ENCODE measurements at places on chromosomes 13 and 19.

DNA sequence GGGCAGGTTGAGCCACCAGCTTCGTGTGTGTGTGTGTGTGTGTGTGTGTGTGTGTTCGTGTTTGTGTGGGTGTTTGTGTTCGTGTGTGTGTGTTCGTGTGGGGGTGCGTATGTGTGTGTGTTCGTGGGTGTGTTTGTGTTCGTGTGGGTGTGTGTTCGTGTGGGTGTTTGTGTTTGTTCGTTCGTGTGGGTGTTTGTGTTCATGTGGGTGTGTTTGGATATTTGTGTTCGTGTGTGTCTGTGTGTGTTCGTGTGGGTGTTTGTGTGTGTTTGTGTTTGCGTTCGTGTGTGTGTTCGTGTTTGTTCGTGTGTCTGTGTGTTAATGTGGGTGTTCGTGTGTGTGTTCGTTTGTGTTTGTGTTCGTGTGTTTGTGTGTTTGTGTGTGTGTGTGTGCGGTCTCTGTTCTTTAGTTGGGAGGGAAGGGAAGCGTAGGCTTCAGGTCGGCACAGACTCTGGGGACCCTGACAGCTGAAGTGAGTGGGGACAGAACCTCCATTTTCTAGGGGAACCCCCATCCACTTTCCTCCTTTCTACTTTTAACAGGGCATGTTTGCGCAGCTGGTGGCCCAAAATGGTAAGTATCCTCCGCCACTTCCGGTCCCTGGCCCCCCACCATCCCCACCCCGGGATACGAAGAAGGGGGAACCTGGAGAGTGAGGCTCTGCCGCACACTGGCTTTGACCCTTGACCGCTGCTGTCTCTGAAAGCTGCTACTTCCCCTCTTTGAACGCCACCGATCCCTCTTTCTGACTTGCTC, 1.6 kb downstream of the TNFSF9 start:
- H3K36me3 ChIP-seq, result peaks cover 13% of the 10 kb centered on the region
- DNase-seq, result peak; percentile 59
- peaks cover 27% of the 10 kb centered on the region for H3K4me1 ChIP-seq
- H3K27me3 ChIP-seq, result no peaks in the 10 kb centered on the region
- H3K27ac ChIP-seq, result no peak overlapping the region

DNA sequence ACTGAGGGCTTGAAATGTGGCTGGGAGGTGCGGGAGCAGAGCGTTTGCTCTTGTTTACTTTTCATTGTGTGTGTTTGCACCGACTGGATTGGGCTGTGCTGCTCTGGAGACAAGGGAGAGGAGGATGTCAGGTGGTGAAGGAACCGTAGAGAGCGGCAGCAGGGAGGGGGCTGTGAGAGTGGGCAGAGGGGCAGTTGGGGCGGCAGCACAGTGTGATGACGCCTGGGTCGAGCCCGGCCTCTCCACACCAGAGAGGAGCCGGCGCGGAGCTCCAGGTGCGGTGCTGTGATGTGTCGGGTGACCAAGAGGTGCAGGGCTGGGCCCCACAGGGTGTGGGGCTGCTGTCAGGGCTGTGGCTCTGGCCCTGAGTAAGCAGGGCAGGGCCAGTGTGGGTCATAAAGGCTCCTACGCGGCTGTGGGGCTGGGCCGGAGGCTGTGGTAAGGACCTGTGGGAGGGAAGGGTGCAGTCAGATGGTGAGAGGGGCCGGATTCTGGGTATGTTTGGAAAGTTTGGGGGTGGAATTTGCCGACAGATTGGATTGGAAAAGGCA, 10.5 kb downstream of the NAXD start:
- peaks cover 4% of the 10 kb centered on the region for H3K4me1 ChIP-seq
- H3K4me3 ChIP-seq, result no peak overlapping the region
- H3K27me3 ChIP-seq, result no peaks in the 10 kb centered on the region
- DNase-seq, result no peak
- no peak overlapping the region for H3K27ac ChIP-seq

- no peaks in the 10 kb centered on the region for H3K27me3 ChIP-seq
- H3K4me3 ChIP-seq, result no peak overlapping the region
- DNase-seq, result no peak
- H3K27ac ChIP-seq, result no peak overlapping the region
- peaks cover 100% of the 10 kb centered on the region for H3K36me3 ChIP-seq
Measured at GRCh38 chr19:19348266-19348665, 27.6 kb downstream of the MAU2 start.

- DNase-seq, result no peak
- H3K4me3 ChIP-seq, result no peak overlapping the region
- H3K4me1 ChIP-seq, result no peaks in the 10 kb centered on the region
- no peaks in the 10 kb centered on the region for H3K27me3 ChIP-seq
Measured at GRCh38 chr19:58217607-58218391, 10.9 kb upstream of the ZNF544 start.

- no peak overlapping the region for H3K27ac ChIP-seq
- H3K4me1 ChIP-seq, result no peaks in the 10 kb centered on the region
- no peaks in the 10 kb centered on the region for H3K36me3 ChIP-seq
- H3K4me3 ChIP-seq, result no peak overlapping the region
- DNase-seq, result no peak
Measured at GRCh38 chr13:26999499-26999898, 172.1 kb downstream of the USP12 start.

- H3K4me3 ChIP-seq, result no peak overlapping the region
- H3K4me1 ChIP-seq, result peaks cover 9% of the 10 kb centered on the region
- H3K36me3 ChIP-seq, result no peaks in the 10 kb centered on the region
Measured at GRCh38 chr13:33453936-33454335, 168.4 kb upstream of the STARD13 start.

All from lower lobe of right lung (tissue), 2 donors.